ENCODE measurements at places on chromosomes 5 and 9.

- no peak for DNase-seq
These were observed 52.9 kb upstream of the CDH18 start for GRCh38 chr5:20040901-20041300.

DNA sequence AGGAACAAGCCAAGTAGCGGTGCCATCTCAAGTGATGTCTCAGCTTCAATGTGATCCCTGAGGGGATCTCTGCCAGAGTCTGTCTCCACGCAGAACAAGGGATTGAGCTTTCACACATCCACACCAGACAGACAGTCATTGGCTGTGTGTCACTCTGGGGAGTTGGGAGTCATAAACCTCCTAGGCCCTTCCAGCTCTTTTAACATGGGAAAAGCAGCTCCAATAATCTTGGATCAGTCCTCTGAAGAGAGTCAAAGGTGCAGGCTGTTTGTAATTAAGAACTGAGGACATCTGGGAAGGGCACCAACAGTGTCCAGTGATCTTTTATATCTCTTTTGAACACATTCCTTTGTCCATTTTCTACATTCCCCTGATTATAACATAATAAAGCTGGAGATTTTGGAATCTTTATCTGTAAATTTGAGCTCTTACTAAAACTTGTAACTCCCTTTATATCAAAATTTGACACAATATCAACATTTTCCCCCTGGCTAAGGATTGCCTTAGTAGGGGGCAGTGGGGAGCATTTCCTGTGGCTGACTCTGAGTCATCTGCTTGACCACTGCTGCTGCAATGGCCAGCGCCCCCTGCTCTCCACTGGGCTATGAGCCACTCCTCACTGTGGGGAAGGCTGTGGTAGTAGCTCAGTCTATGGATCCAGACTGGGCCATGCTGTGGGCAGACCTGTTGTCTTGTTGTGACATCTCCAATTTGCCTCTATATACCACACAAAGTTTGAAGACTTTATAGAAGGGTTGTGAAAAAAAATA, 284.4 kb downstream of the OSTF1 start:
- DNase-seq: no peak

DNA sequence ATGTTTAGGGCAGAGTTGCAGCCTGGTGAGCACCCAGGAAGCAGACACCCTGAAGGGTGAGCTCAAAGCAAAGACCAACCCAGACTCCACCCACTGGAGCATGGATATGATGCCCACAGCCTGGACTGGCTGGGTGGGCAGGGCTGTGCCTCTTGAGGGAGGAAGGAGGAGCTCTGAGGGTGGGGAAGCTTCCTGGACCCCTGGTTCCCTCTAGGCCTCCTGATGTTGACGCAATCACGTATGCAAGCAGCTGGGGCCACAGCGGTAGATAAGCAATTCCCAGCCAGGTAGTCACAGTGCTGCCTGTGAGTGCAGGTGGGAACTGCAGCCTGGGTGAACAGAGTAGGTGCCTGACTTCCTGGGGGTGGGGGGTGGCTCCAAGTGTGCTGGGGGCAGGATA, 271.5 kb downstream of the CDK5RAP2 start:
- no peak for DNase-seq

- DNase-seq: no peak
These were observed 154.8 kb downstream of the SLIT3 start for GRCh38 chr5:169146158-169146557.

DNA sequence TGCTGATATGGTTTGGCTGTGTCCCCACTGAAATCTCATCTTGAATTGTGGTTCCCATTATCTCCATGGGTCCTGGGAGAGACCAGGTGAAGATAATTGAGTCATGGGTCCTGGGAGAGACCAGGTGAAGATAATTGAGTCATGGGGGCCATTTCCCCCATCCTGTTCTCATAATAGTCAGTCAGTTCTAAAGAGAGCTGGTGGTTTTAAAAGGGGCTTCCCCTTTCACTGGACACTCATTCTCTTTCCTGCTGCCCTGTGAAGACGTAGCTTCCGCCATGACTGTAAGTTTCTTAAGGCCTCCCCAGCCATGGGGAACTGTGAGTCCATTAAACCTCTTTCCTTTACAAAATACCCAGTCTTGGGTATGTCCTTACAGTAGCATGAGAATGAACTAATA, 99.6 kb downstream of the TRIM32 start:
- no peak for DNase-seq

- no peak for DNase-seq
These were observed 8.0 kb downstream of the PTCD2 start for GRCh38 chr5:72328172-72328571.

DNA sequence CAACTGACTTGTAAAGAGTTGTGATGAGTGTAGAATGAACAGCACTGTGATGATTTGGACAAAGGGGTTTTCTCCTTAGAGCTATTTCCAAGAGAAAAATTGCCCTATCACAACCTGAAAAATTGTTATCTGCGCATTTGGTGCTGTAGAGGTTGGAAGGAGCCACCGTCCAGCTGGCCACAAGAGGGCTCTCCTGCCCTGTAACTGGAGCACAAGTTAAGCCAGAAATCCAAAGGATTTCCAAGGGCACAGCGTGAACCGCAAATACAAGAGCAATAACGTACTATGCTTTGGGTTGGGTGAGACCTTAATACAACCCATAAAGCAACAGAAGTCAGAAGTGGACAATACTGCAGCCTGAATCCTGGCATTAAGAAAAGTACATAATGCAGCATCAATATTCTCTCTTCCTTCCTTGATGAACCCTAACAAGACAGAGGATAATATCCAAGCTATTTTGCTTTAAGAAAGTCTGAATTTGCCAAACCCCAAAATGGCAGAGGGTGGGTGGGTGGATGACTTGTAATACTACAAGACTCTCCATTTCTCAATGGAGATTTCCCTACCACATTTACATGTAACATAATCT, 56.8 kb upstream of the SMIM32 start:
- no peak for DNase-seq

- peak; percentile 81 for DNase-seq
These were observed 3.8 kb downstream of the IER5L start for GRCh38 chr9:129174102-129174723.

- no peak for DNase-seq
These were observed 416.5 kb upstream of the CCNH start for GRCh38 chr5:87829217-87829551.

DNA sequence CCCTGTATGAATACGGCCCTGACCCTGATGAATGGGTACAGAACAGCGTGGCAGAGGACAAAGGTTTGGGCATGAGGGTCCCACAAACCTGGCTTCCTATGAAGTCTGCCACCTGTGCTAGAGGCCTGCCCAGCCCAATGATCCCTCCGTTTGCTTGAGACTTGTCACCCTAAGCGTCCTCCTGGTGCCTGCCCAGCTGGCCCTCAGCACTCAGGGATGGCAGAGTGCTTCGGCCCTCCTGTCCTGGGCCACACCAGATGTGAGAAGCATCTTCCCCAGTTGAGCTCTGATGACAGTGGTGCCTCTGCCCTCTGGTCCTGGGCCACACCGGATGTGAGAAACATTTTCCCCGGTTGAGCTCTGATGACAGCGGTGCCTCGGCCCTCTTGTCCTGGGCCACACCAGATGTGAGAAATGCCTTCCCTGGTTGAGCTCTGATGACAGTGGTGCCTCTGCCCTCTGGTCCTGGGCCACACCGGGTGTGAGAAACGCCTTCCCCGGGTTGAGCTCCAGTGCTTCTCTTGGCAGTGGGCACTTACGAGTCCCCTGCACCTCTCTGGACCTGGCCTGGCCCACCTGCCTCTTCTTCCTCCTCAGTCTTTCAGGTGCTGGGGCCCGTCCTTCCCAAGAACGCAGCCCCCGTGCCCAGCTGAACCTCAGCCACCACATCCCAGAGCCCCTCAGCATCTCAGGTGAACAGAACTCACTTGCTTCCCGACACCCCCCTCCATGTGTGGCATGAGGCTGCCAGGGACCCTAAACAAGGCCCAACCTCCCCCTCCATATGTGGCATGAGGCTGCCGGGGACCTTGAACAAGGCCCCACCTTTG, 253.1 kb upstream of the IRX1 start:
- no peak for DNase-seq

- DNase-seq: no peak
These were observed 2127.3 kb upstream of the WWC1 start for GRCh38 chr5:166163996-166164610.

GRCh38 chr5:56649569-56649968, 165.8 kb upstream of the MAP3K1 start:
- DNase-seq: no peak

- DNase-seq: no peak
These were observed 40.1 kb upstream of the TARS1 start for GRCh38 chr5:33400675-33401074.

- no peak for DNase-seq
These were observed 86.2 kb downstream of the DOCK2 start for GRCh38 chr5:169723103-169723831.

DNA sequence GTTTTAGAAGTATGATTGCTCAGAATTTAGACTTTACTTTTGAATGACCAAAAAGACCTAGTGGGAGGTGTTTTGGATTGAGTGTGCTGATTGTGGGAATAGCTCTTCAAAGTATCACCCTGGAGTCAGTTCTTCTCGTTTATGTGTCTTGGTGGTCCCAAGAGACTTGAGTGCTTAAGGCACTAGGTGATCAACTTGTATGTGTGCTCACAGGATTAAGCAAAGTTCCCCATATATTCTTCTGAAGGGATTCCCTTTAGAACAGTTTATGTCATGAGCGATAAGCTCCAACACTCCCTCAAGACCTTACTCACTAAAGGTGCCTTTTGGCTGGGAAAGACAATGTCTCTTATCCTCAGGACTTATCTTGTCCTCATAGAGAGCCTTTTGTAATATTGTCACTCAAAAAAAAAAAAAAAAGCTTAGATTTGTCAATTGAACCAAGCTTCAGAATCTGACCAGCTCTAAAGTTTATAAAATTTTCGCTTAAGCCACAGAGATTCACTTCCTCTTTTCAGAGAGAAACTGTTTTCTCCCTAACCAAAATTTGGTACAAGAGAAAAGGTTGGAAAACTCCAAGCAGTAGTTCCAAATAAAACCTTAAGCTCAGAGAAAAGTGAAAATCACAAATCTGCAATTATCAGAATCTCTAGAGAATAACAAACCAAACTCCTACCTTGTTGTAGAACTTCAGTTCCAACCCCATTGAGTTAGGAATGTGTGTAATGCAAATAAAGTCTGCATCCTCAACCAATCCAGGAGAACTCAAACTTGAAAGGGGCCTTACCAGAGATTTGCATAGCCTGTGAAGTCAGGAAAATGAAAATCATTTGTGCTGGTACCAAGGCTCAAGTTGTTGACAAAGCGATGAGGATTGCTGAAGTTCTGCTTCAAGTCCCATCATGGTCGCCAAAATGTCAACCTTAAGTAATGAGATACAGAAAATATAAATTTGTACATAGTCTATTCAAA, 40.0 kb upstream of the PDZD2 start:
- no peak for DNase-seq

GRCh38 chr9:11199335-11199734, 586.5 kb upstream of the PTPRD start:
- DNase-seq: no peak

- DNase-seq: no peak
These were observed 25.0 kb upstream of the FREM1 start for GRCh38 chr9:14935106-14935751.

DNA sequence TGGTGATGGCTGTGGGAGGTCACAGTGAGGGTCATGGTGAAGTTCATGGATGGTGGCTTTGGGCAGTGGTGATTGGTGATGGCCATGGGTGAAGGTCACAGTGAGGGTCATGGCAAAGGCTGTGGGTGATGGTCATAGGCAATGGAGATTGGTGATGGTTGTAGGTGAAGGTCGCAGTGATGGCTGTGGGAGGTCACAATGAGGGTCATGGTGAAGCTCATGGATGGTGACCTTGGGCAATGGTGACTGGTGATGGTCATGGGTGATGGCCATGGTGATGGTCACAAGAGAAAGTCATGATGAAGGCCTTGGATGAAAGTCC, 115.6 kb upstream of the IRX4 start:
- no peak for DNase-seq

- no peak for DNase-seq
These were observed 107.9 kb downstream of the NDUFAF2 start for GRCh38 chr5:61052882-61053281.

GRCh38 chr5:64622991-64623390, 67.3 kb upstream of the SHISAL2B start:
- DNase-seq: no peak

DNA sequence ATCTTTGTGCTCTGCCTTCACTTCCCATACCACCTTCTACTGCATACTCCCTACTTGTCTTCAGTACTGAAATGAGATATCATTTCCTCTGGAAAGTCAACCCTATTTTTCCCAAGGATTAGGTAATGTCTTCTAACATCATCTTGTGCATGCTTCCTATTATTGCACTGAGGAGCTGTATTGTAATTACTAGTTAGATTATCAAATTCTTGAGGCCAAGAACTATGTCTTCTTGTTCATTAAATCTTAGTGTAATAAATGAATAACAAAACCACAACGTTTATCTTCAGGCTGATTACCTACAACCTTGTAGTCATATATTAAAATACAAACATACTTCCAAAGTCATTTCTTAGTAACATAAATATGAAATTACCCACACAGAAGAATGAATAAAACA, 87.9 kb upstream of the POU5F2 start:
- DNase-seq: no peak

- no peak for DNase-seq
These were observed 30.1 kb upstream of the SLC12A2 start for GRCh38 chr5:128053291-128053954.

- no peak for DNase-seq
These were observed 62.6 kb downstream of the SUSD1 start for GRCh38 chr9:112112519-112112918.

DNA sequence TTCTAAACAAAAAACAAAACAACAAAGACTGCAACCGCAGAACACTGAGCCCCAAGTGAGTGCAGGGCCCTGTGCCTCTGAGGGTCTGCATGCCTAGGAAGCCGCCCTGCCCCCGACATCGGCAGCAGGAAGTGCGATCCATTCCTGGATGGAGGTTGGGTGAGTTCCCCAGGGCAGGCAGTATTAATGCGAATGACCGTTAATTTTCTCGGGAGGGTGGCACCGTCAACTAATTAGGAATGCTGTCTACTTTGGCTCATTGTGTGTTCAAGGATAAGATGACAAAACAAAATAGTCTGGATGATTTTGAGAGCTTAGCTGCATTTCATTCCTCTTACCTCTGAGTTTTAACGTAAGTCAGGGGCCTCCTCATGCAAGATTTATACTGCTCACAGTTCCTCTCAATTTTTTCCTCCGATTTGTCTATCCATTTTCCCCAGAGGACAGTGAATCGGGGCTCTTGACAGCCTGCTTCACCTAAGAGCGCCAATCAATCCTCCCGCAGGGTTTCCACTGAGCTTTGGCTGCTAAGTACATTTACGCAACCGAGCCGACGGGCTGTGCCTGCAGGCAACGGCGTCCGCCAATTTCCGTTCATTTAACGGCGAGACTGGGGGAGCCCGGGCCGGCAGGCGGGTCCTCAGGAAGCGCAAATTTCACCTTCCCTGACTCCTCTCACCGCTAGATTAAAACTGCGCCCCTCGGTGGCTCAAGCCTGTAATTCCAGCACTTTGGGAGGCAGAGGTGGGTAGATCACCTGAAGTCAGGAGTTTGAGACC, 2.9 kb upstream of the NXNL2 start:
- no peak for DNase-seq

All from CD4-positive, alpha-beta T cell treated with Interleukin-15 for 4 hours (primary cell).